Activated CD8-positive, alpha-beta memory T cell treated with anti-CD3 and anti-CD28 coated beads, Interleukin-2, amount 10 ng/mL, durations not matched to agents 7 days and 5 days (primary cell): ENCODE measurements at places on chromosomes 6 and 20.

DNA sequence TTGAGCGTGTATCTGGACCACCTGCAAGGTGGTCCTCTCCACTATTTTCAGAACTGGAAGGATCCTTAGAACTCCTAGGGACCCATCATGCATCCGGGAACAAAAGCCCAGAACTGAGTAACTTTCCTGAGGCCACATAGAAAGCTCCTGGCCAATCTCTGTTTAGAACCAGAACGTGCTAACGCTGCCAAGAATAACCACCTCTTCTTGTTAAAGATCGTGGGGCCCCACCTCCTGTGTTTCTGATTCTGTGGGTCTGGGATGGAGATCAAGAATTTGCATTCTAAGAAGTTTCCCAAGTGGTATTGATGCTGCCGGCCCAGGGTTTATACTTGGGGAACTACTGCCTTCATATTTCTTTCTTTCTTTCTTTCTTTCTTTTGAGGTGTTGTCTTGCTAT, 13.3 kb downstream of the CD40 start:
- no peak for DNase-seq
- H3K4me1 ChIP-seq, result no peaks in the 10 kb centered on the region
- no peak overlapping the region for H3K27ac ChIP-seq

DNA sequence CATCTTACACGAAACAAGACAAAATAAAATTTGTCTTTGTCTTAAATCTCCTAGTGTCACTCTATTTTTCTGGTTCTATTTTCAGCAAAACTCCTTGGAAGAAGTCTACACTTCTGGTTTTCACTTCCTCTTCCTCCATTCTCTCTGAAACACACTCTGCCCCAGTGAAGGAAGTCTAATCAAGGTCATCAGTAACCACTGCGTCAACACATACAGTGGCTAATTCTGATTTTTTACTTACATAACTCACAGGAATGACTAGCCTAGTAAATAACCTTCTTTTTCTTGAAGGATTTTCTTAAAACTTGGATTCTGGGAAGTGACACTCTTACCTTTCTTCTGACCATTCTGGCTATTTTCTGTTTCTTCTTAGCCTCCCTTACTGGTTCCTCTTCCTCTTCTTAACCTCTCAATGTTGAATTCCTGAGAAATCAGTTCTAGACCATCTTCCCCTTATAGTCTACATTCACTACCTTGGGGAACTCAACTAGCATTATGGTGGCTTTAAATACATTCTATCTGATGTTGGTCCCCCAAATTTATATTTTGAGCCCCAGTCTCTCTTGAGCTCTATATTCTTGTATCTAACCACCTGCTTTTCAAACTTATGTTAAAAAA, 37.5 kb downstream of the AIG1 start:
- no peak overlapping the region for H3K4me3 ChIP-seq
- peaks cover 1% of the 10 kb centered on the region for H3K36me3 ChIP-seq
- H3K27me3 ChIP-seq, result no peaks in the 10 kb centered on the region
- peaks cover 2% of the 10 kb centered on the region for H3K4me1 ChIP-seq
- no peak overlapping the region for H3K27ac ChIP-seq

GRCh38 chr6:44514576-44515193, 127.2 kb downstream of the CDC5L start:
- H3K4me1 ChIP-seq, result no peaks in the 10 kb centered on the region
- H3K36me3 ChIP-seq, result peaks cover 4% of the 10 kb centered on the region

DNA sequence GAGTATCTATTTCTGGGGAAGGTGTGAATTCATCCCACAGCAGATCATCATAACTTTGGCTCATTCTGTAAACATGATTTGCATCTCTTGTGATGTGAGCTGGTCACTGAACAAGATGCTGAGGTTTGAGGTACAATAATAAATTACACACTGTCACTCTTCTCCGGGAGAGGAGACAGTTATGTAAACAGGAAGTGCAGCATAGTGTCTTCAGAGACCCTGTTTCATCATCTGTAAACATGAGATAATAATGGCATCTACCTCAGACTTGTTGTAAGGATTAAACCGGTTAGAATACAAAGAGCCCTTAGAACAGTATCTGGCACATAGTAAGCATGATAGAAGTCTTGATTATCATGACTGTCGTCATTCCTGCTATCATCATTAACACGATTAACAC, 125.2 kb downstream of the TBC1D7 start:
- H3K4me3 ChIP-seq, result no peak overlapping the region
- peaks cover 16% of the 10 kb centered on the region for H3K27me3 ChIP-seq
- no peak overlapping the region for H3K27ac ChIP-seq
- H3K36me3 ChIP-seq, result no peaks in the 10 kb centered on the region
- no peak for DNase-seq

DNA sequence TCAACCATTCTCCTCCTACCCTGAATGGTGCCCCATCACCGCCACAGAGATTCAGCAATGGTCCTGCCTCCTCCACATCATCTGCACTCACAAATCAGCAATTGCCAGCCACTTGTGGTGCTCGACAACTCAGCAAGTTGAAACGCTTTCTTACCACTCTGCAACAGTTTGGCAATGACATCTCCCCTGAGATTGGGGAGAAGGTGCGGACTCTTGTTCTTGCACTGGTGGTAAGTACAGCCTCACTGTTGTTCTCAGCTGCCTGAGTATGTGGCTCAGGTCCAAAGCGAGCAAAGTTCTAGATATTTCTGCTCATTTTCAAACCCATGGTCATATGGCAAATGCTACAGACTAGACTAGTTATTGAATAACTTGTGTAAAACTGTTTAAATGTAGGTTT, 51.0 kb upstream of the C20orf144 start:
- H3K27ac ChIP-seq, result no peak overlapping the region
- DNase-seq, result no peak
- no peaks in the 10 kb centered on the region for H3K27me3 ChIP-seq
- H3K4me1 ChIP-seq, result peaks cover 10% of the 10 kb centered on the region
- H3K36me3 ChIP-seq, result peaks cover 16% of the 10 kb centered on the region

DNA sequence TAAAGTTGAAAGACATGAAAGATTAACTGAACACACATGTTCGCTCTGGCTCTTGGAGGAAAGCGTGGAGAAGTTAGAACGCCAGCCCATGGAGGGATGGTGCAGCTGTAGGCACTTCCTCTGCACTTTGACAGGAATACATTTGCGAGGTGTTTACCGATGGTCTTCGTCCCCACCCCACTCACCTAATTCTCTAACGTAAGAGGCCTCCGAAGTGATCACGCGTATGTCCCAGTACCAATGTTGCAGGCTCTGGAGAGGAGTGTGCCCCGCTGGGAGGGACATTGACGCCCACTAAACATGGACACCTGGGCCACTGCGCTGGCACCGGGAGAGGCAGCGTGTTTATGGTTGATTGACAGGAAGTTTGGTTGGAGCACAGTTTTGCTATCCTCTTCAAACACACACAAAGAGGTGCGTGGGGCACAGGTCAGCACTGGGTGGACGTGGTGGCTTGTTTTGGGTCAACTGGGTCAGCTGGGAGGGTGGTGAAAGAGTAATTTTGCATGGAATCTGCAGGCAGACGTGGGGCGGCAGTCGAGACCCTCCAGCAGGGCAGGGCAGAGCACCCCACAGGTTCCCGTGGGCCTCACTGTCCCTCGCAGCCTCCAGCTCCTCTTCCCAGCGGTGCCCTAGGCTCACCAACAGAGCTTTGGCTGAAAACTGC, 110.1 kb downstream of the DLL1 start:
- no peak overlapping the region for H3K4me3 ChIP-seq
- H3K27ac ChIP-seq, result no peak overlapping the region
- no peak for DNase-seq
- H3K36me3 ChIP-seq, result peaks cover 3% of the 10 kb centered on the region
- H3K27me3 ChIP-seq, result peaks cover 3% of the 10 kb centered on the region
- H3K4me1 ChIP-seq, result peaks cover 4% of the 10 kb centered on the region

DNA sequence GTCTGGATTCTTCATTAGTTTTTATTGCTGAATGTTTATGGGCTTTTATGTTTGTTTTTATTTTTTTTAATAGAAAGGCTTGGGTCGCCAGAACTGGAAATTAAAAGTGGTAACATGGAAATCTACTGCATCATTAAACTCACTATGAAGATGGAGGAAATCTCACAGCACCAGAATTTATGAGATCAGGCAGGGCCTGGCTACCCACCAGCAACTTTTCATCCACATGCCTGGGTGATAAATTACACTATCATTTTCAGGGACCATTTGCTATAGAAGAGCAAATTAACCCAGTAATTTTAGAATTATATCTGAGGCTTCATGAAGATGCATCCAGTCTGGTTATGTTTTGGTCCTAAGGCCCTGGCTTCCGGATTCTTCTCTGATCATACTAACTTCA, 57.8 kb upstream of the PLCB4 start:
- H3K27me3 ChIP-seq, result no peaks in the 10 kb centered on the region
- H3K4me1 ChIP-seq, result no peaks in the 10 kb centered on the region
- no peak overlapping the region for H3K4me3 ChIP-seq
- DNase-seq, result no peak
- H3K27ac ChIP-seq, result no peak overlapping the region

- H3K27ac ChIP-seq, result no peak overlapping the region
- H3K36me3 ChIP-seq, result no peaks in the 10 kb centered on the region
- no peaks in the 10 kb centered on the region for H3K4me1 ChIP-seq
- H3K4me3 ChIP-seq, result no peak overlapping the region
- peaks cover 10% of the 10 kb centered on the region for H3K27me3 ChIP-seq
- no peak for DNase-seq
Measured at GRCh38 chr20:25120457-25120856, 38.5 kb upstream of the VSX1 start.

- no peak overlapping the region for H3K27ac ChIP-seq
- no peaks in the 10 kb centered on the region for H3K27me3 ChIP-seq
- DNase-seq, result no peak
- no peak overlapping the region for H3K4me3 ChIP-seq
- peaks cover 2% of the 10 kb centered on the region for H3K36me3 ChIP-seq
- no peaks in the 10 kb centered on the region for H3K4me1 ChIP-seq
Measured at GRCh38 chr6:111943726-111944125, 70.5 kb upstream of the FYN start.

DNA sequence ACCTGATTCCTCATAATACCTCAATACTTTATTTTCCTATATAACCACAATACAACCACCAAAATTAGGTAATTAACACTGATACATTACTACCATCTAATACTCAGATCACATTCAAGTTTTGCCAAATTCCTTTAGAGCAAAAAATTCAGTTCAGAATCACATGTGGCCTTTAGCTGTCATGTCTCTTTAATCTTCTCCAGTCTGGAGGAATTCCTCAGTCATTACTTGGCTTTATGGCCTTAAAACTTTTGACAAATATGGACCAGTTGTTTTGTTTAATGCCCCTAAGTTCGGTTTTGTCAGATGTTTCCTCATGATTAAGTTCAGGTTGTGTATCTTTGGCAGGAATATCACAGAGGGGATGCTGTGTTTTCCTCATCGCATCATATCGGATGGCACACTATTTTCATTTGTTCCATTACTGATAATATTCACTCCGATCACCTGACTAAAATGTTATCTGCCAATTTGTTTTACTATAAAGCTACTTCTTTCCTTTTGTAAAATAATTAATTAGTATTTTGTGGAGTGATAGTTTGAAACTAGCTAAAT, 51.2 kb upstream of the AKIRIN2 start:
- peaks cover 21% of the 10 kb centered on the region for H3K4me1 ChIP-seq
- no peaks in the 10 kb centered on the region for H3K36me3 ChIP-seq

DNA sequence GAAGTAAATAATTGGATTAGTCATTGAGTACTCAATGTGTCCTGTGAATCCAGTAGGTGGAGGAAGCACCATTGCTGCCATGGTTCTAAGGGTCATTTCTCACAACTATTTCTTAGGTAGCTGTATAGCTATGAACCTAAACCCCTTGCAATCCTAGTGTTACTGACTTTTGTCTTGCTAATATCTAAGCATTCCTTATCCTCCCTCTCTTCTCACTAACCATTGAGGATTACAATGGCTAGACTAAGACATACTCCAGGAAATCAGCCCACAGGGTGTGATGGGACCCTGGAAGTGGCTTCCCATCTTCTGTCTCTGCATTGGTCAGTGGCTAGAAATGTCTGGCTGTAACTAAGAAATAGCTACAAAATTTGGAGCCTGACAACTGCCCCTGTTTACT, 27.3 kb upstream of the FOXA2 start:
- DNase-seq, result no peak
- H3K4me1 ChIP-seq, result no peaks in the 10 kb centered on the region
- no peaks in the 10 kb centered on the region for H3K36me3 ChIP-seq
- H3K27ac ChIP-seq, result no peak overlapping the region
- no peaks in the 10 kb centered on the region for H3K27me3 ChIP-seq

DNA sequence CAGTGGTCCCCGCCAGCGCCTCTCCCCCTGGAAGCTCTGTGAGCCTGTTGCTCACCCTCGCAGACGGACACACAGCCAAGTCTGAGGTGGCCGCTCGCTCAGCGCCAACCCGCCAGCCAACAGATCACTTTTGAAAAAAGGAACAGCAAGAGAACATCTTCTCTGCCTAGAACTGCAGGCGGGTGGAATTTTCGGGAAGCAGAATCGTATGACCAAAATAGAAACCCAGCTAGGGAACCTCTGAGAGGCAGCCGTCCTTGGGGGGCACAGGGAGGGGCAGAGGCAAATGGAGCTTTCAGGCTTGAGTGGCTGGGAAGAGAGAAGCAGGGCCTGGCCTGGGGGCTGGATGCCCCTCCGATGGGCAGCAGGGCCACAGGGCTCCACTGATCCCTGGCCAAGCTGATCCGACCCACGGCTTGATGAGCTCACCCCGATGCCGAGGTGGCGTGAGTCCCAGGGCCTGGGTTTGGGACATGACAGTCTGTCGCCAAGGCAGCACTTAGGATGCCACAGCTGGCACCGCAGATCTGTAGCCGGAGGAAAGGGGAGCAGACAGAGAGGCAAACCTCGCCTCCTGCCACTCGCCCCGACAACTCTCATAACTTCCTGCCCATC, 9.8 kb downstream of the NFATC2 start:
- peaks cover 40% of the 10 kb centered on the region for H3K36me3 ChIP-seq
- peak overlapping the region; percentile 11 for H3K4me3 ChIP-seq
- H3K27me3 ChIP-seq, result no peaks in the 10 kb centered on the region
- H3K27ac ChIP-seq, result peak overlapping the region; percentile 69

DNA sequence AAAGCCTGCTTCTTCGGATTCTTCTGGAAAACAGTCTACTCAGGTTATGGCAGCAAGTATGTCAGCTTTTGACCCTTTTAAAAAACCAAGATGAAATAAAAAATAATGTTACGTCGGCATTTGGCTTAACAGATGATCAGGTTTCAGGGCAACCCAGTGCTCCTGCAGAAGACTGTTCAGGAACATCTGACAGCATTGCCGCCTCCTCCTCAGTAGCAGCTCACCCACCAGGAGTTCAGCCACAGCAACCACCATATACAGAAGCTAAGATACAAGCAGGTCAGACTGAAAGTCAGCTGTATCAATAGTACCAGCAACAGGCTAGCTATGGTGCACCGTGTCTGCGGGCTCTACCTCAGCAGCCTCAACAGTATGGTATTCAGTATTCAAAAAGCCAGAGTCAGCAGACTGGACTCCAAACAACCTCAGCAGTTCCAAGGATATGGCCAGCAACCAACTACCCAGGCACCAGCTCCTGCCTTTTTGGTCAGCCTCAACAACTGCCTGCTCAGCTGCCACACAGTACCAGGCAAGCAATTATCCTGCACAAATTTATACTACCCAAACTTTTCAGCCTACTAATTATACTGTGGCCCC, 51.9 kb downstream of the BTBD9 start:
- H3K36me3 ChIP-seq, result peaks cover 7% of the 10 kb centered on the region
- H3K4me3 ChIP-seq, result no peak overlapping the region
- H3K27me3 ChIP-seq, result no peaks in the 10 kb centered on the region
- H3K4me1 ChIP-seq, result no peaks in the 10 kb centered on the region
- no peak for DNase-seq
